Lung (tissue), 17 donors: ENCODE measurements at places on chromosomes 4 and X. TPM values are rescaled to one million over a fixed set of nuclear protein-coding genes. Genes with fewer than 3 reads are reported as not detected.

GRCh38 chrX:39730662-39731329, 367.0 kb downstream of the BCOR start:
- peak; percentile 83 for DNase-seq

DNA sequence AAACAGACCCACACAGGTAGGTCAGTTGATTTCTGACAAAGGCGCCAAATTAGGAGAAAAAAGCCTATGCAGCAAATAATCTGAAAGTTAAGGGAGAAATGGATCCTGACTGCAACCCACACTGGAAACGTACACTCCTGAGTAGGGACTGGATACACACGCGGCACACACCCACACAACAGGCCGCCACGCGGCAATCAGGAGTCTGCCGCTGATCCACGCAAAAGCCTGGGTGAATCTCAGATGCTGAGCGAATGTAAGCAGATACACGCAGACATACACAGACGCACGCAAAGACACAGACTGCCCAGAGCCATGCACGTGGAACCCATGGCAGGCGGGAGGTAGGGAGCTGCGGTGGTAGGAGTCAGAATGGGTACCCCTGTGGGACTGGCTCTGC, 21.7 kb downstream of the LRPAP1 start:
- no peak for DNase-seq

- no peak for DNase-seq
These were observed 135.0 kb upstream of the IL15 start for GRCh38 chr4:141501395-141501794.

DNA sequence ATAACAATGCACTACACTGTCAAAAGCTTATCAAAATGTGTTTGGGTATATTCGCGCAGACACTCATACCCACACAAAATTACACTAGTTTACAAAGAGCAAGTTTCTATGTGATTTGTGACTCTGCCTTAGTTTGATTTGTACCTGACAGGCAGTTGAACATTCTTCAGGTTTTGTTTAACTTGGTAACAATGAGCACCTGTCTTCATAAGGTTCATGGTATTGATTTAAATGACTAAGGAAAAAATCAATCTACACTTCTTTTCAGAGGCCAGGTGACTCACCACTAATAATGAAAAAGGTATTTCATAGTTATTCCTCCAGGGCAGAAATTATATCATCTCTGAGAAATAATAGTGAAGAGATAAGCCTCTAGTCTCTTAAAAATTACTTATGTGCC, 1114.6 kb upstream of the AGA start:
- no peak for DNase-seq

Gene PRSS12
- 4.0 TPM for polyA plus RNA-seq

Gene GPR50
- polyA plus RNA-seq = not detected

GRCh38 chr4:121139533-121140222, 24.4 kb downstream of the TNIP3 start:
- no peak for DNase-seq

DNA sequence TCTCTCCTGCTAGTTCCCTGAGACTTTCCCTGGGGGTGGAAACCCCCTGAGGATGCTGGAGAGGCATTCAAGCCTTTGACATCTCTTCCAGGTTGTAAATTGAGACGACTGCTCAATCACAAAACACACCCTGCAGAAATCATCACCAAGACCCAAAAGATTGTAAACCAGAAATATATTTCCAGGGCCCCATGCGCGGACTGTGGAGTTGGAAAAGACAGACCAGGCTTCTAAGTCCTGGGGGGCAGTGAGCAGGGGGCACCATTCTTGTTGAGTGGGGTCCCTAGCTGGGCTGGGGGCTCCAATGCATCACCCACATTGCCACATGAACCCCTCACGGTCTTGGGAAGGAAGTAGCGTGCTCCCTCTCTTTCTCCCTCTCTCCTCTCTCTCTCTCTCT, 87.9 kb upstream of the C4orf50 start:
- no peak for DNase-seq

DNA sequence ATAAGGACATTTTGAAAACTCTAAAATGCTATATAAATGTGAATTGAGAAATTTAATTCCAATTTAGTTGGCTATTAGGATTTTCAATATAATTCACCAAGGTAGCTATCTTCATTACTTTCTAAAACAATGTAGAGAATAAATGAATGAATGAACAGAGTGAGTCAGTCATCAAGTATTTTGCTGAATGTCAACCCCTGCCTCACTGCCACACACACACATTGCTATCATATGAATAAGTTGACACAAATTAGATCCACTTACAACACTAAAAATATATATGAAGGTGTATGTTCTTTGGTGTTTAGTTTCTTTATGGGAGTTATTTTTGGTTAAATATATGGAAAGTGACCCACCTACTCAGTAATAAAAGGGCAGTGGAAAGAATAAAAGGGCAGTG, 141.4 kb upstream of the SMIM10 start:
- no peak for DNase-seq

Gene CPXCR1
- polyA plus RNA-seq = not detected

- no peak for DNase-seq
These were observed 67.2 kb downstream of the MAP3K15 start for GRCh38 chrX:19448077-19448476.

- no peak for DNase-seq
These were observed 35.5 kb downstream of the F8 start for GRCh38 chrX:154986826-154987575.

Gene DCAF12L1
- not detected for polyA plus RNA-seq

GRCh38 chrX:38192007-38192810, 28.5 kb downstream of the SRPX start:
- peak; percentile 25 for DNase-seq

- no peak for DNase-seq
These were observed 310.4 kb downstream of the ARAP2 start for GRCh38 chr4:35933901-35934300.

DNA sequence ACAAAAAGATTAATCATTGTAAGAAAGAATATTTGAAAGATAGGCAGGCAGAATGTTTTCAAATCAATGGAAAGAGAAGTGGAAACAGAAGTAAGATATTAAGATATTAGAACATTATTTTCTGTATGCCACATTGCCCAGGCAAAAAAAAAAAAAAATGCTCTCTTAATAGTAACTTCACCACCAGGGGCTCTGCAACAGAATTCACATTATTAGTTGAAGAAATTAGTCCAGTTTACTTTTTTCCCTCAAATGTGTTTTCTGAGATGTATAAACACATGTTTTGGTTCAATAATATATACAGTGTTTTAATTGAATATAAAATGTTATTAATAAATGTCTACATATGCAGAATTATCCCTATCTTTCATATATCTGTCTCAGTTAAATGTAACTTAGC, 78.0 kb upstream of the ADAD1 start:
- DNase-seq = no peak

- DNase-seq = peak; percentile 4
These were observed 172.1 kb downstream of the MID1IP1 start for GRCh38 chrX:38973322-38973721.

- no peak for DNase-seq
These were observed 30.2 kb upstream of the FAM9C start for GRCh38 chrX:13074297-13075262.

Gene LDB2
- polyA plus RNA-seq = 34.0 TPM

DNA sequence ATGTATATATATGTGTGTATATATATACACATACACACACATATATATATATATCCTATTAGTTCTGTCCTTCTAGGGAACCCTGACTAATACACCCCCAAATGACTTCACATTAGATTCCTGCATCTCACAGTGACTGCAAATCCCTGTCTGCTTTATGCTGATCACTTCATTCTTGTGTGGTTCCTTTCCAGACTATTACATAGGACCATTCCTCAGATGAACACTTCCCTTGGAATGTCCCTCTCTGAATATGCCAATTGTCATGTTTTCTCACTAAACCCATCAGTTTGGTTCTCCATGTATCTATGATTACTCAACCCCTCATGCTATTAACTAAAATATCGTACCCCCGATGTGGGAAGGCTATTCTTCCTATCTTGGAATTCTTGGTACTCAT, 605.2 kb upstream of the NR3C2 start:
- DNase-seq = no peak

DNA sequence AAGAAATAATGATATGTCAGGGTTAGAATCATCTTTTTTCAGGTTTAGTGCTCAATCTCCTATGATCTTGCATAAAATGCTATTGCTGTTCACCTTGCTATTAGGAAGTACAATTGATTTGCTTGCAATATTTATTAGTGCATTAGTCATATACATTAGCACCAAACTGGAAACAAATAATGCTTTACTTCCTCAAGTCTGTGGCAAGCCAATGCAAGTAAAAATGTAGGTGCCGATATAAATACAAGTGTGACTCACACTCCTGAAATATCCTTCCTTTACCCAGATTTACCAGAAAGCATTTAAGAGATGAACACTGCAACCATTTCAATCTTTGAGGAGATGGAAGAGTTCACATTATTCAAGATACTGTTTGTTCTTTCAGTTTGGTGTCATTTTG, 1487.7 kb upstream of the ADGRL3 start:
- DNase-seq = no peak

DNA sequence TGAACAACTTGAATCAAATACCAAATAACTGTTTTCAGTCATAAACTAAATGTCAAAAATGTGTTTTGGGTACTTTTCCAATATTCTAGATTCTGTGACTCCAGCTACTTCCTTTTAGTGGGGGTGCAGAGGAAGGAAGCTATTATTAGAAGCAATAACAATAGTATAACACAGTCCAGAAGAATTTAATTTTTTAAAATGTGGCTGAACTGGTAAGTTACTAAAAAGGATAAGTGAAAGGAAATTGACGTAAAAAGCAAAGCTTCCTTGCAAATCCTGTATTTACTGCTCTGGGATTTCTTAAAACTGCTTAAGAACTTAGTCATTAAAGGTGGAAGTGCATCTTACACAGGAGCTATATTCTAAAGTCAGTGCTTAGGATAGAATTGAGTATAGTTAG, 53.2 kb downstream of the MOSPD2 start:
- DNase-seq = no peak

DNA sequence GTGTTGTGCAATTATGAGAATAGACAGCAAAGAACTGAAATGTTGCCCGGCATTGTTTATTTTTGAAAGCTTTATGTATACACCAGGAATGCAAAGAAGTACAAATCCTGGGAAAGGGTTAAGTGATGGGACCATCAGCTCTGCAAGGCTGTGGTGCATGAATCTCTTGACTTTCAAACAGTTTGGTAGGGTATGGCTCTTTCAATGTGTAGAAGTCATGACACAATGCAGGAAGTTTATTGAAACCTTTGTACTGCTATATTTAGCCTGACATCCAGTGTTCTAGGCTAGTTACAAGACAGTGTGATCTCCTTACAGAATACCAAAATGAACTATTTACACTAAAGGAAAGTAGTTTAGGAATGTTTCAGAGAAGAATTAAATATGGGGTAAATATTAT, 206.8 kb upstream of the HAND2 start:
- no peak for DNase-seq

GRCh38 chr4:146261041-146261440, 46.7 kb downstream of the REELD1 start:
- DNase-seq = no peak

DNA sequence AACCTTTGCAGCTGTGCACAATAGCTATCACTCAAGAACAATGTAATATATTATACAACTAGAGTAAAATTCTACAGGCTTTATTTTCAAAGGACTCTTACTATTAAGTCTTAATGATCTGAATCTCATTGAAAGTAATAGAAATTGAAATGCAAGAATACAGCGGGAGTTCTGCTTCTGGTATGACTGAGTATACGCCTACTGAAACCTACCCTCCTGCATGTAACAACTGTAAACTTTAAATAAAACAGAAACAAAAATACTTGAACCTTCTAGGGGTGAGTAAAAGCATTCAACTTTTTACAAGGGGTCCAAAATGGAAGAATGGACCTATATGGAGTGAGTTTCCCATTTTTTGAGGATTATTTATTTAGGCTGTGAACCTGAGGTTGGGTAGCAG, 13.5 kb downstream of the DCHS2 start:
- DNase-seq = no peak

DNA sequence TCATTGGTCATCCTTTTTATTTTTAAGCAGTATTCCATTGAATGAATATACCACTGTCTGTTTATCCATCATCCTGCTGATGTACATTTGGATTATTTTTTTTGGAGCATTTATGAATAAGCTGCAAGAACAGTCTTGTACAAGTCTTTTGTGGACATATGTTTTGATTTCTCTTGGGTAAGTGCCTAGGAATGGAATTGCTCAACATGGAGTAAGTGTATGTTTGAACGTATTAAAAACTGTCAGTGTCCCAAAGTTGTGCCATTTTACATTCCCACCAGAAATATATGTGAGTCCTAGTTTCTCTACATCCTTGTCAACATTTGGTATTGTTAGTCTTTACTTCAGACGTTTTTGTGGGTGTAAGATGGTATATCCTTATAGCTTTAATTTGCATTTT, 287.0 kb upstream of the POF1B start:
- no peak for DNase-seq

GRCh38 chr4:123553279-123553678, 156.7 kb downstream of the SPRY1 start:
- no peak for DNase-seq

- no peak for DNase-seq
These were observed 295.2 kb upstream of the DIAPH2 start for GRCh38 chrX:96389281-96390047.

DNA sequence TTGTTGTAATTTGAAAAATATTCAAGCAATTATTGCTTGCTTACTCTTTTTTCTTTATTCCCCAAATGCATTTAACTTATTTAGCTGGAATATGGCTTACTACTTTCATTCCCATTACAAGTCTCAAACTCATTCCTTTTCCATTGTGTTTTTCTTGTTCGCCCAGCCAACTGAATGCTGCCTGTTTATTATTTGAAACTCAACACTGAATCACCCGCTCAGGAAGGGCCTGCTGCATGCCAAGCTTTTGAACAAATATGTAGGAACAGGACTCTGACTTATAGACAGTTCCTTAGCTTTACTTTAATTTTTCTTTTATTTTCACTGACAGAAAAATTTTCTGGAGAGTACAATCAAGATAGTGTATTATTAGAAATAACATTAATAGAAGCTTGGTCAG, 12.9 kb downstream of the PCDH18 start:
- DNase-seq = no peak

Gene NSUN7
- polyA plus RNA-seq = 7.1 TPM

Gene RGN
- 4.1 TPM for polyA plus RNA-seq

GRCh38 chr4:6221301-6221850, 21.0 kb upstream of the JAKMIP1 start:
- DNase-seq = no peak

DNA sequence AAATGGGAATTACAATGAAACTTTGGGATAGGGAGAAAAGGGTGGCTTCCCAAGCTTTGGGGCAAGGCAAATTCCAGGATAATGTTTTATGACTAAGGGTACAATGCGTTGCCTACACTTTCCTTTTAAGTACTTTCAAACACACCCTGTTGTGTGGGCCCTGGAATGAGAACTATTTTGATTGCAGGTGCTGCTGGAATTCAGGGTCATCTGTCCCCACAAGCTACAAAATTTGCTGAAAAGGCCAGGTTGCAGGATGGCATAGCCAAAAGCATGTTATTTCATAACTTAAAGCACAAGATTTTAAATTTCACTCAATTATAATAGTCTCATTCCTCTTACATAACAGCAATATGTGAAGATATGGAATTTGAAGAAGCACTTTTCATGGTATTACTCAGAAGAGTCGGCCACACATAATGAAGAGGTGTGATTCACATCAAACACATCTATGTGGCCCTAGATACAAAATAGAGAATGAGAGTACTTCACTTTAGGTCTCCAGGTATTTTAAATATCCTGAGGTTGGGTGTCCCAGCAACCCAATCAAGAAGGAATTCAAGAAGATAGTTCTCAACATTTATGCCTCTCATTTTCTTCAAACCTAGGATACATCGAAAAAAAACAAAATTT, 89.3 kb downstream of the APBB2 start:
- DNase-seq = no peak

- no peak for DNase-seq
These were observed 533.2 kb upstream of the AGA start for GRCh38 chr4:177975315-177975987.

GRCh38 chr4:14520171-14520570, 482.1 kb upstream of the CPEB2 start:
- DNase-seq = no peak
